Hair follicle dermal papilla cell (primary cell): ENCODE measurements at places on chromosomes 2 and 18. TPM values are rescaled to one million over a fixed set of nuclear protein-coding genes. Genes with fewer than 3 reads are reported as not detected.

POTEI gene
- total RNA-seq, result not detected in 2 replicates

HOXD13 gene
- not detected in 2 replicates for total RNA-seq

DYNAP gene
- total RNA-seq, result not detected in 2 replicates

CDH2 gene
- 1.3 and 3.6 TPM in 2 replicates for total RNA-seq

MREG gene
- 7.5 and 10.1 TPM in 2 replicates for total RNA-seq

HRH4 gene
- total RNA-seq, result not detected in 2 replicates

RFTN2 gene
- 10.4 and 17.5 TPM in 2 replicates for total RNA-seq

CCBE1 gene
- total RNA-seq, result 257 and 302 TPM in 2 replicates

DPP4 gene
- total RNA-seq, result 41.2 and 56.7 TPM in 2 replicates

ICA1L gene
- total RNA-seq, result 3.2 and 6.5 TPM in 2 replicates

MARCO gene
- total RNA-seq, result 0.12 TPM in 1 of 2 replicates, not detected in the other

SCN3A gene
- not detected in 2 replicates for total RNA-seq

LBX2 gene
- total RNA-seq, result 1.9 and 2.1 TPM in 2 replicates

NGEF gene
- total RNA-seq, result 2.1 TPM in 1 of 2 replicates, not detected in the other

FEV gene
- not detected in 2 replicates for total RNA-seq

EFHD1 gene
- total RNA-seq, result 1.1 and 1.9 TPM in 2 replicates

ZNF513 gene
- total RNA-seq, result 11.8 and 14.1 TPM in 2 replicates

SKA1 gene
- 0.81 and 1.7 TPM in 2 replicates for total RNA-seq

TTN gene
- under 0.01 and 0.12 TPM in 2 replicates for total RNA-seq

KIF1A gene
- not detected in 2 replicates for total RNA-seq

YES1 gene
- total RNA-seq, result 87.7 and 102 TPM in 2 replicates

GNAL gene
- 0.85 and 1.3 TPM in 2 replicates for total RNA-seq

SALL3 gene
- total RNA-seq, result under 0.01 TPM in 1 of 2 replicates, not detected in the other

OXER1 gene
- 0.32 and 0.49 TPM in 2 replicates for total RNA-seq

SIX3 gene
- total RNA-seq, result not detected in 2 replicates

HS6ST1 gene
- total RNA-seq, result 102 and 153 TPM in 2 replicates

TP53I3 gene
- 47.4 and 50.8 TPM in 2 replicates for total RNA-seq
